ENCODE measurements at places on chromosomes 16 and 17. TPM values are rescaled to one million over a fixed set of nuclear protein-coding genes. Genes with fewer than 3 reads are reported as not detected.
A peak's percentile ranks its signal among the peaks of the same experiment; 100 is the strongest.

DNA sequence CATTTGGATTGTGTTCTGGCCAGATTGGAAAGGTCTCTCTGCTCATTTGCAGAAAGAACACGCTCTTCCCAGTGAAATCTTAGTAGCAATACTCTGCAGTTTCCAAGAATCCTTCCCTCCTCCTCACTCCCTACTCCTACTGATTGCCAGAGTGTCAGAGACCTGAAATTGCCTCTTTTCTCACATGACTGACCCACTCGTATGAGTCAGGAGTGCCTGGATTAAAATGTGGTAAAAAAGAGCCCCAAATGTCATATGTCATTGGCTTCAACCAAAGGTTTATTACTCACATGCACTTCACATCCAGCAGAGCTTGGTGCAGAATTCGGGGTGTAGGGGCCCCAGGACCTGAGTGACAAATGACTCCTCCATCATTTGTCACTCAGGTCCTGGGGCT is 39.7 kb upstream of the IRX3 start:
- no peak for DNase-seq

Gene CAPNS2
- 17.9 TPM for total RNA-seq

- peak; percentile 74 for DNase-seq
Observed at GRCh38 chr17:30970831-30971567, at the start of gene RNF135. Gene RNF135 (plus strand): TSS chr17:30971039. CDS start chr17:30971074, 35 bp downstream.

GRCh38 chr17:63774969-63775265 is 947 bp downstream of the DDX42 start:
- no peak for DNase-seq

All from urinary bladder (tissue), 4 donors.